Urinary bladder (tissue), 4 donors: ENCODE measurements at places on chromosomes 13 and 19. TPM values are rescaled to one million over a fixed set of nuclear protein-coding genes. Genes with fewer than 3 reads are reported as not detected.

- DNase-seq: no peak
These were observed 14.7 kb downstream of the CDX2 start for GRCh38 chr13:27954406-27954851.

DNA sequence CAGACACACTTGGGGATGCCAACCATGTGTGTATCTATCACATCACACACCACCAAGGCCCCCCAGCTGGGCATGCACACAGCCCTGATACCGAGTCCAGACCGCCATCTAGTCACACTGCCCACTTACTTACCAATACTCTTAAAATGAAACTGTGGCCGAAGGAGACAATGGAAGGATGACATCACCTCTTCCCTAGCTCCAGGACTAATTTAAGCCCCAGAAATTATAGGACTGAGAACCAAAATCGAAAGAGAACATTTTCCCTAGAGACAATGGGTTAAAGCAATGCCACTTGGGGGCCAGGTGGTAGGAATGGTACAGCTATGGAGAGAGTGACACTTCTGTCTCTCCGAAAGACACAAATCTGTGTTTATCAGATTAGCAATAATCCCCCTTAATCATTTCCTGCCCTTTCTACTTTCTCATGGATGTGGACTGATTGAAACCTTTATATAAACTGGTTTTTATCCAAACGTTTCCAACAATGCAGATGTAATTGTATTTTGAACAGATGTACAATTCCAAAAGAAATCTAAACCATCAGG lies 663 bp upstream of the GGACT start:
- no peak for DNase-seq

- DNase-seq: no peak
These were observed 18.0 kb upstream of the IGFL4 start for GRCh38 chr19:46058778-46059177.

DNA sequence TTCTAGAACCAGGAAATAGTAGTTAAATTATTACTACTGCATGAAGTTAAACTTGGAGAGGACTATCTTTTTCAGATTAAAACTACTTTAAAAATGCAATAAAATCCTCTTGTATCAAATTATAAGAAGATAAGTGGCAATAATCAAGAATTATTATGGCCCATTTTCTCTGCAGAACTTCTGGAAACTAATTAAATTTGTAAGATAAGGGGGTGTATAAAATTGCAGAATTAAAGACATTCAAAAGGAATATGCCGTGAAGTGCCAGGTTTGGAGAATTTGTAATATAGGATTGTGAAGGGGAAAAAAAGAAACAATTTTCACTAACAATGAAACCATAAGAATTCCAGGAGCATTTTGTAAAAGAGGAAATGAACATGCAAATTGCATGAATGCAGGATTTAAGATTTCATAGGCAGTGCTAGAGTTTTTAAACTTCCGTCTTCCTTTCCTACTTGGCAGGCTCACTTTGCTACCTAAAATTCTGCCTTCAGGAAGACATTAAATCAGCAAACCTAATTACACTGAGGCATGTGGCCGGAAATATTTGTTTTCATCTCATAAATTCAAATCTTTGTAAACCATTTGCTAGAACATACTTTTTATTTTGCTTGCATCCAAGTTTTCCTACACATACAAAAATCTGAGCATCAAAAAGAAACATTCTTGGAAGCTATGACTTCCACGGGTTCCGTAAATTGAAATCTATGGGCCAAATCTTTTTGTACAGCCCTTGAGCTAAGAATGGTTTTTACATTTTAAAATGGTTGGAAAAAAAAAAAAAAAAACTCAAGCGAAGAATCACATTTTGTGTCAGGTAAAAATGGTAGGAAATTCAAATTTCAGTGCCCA lies 166.9 kb downstream of the DCLK1 start:
- no peak for DNase-seq

DNA sequence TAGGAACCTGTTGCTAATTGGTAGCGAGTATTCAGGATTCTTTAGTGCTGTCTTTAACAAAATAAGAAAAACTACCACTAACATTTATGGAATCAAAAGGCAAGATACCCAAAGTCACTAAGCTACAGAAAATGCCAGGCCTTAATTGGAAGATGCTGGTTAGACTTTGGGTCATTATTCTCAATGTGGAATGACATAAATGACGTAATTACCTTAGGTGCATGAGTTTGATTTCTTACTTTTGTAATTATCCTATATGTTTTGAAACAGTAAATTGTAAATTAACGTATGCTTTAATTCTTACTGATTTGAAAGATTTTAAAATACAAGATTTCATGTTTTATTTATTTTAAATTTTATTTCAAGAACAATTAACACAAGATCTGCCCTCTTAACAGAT lies 25.0 kb downstream of the SGCG start:
- DNase-seq: no peak

- DNase-seq: no peak
These were observed 2.8 kb upstream of the DMPK start for GRCh38 chr19:45785097-45785496.

GRCh38 chr13:29270271-29270985 lies 325.1 kb downstream of the SLC7A1 start:
- no peak for DNase-seq

GRCh38 chr19:46296202-46296480 lies 701 bp upstream of the HIF3A start:
- DNase-seq: no peak

DNA sequence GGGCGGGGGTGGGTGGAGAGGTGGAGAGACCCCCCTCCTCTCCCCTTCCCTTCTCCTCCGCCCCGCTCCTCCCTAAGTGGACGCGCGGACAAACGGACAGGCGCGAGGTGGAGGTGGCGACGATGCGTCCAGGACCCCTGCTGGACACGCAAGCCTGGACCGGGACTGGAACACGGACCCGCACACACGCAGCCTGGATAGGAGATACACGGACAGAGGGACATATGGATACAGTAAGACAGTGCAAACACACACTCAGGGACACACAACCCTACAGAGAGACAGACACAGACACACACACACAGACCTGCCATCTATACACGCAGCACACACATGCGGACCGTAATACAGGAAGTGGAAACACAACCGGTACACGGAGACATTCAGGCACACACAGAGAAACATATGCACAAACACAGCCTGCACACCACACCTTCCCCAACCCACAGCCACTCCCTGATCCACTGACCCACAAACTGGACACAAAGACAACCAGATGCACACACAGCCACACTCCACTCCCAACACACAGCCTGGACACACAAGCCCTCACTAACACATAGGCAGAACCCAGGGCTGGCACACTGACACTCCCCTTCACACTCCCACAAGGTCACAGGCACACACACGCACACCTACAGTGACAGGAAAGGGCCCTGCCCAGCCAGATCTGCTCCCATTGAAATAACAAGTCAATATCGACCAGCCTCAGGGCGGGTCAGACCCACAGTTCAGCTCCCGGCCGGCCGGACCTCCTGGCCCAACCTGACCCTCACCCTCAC lies 696 bp upstream of the ERFL start:
- DNase-seq: no peak

- no peak for DNase-seq
These were observed at the start of gene SIGLEC6 for GRCh38 chr19:51531349-51532315. Gene SIGLEC6, minus strand, starts transcription at chr19:51531670. Its CDS starts 22 bp downstream, at chr19:51531648.

GRCh38 chr19:43499042-43499441 lies 5.5 kb downstream of the PHLDB3 start:
- no peak for DNase-seq

DNA sequence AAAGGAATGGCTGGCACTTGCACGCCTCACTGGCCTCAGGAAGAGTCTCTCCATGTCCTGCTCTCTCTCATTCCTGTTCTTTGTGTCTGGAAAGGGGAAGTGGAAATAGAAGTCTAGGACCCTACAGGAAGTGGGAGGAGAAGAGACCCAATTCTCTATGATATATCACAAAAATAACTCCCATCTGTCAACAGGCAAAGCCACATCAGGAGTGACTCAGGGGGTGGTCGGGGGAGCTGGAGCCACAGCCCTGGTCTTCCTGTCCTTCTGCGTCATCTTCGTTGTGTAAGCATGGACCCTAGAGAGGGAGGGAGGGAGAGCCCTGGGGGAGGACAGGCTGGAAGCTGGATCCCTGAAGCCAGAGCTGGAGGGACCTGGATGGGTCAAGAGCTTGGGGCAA lies 3.0 kb downstream of the SIGLEC9 start:
- DNase-seq: no peak

Gene RDH8
- total RNA-seq: not detected

Gene ZNF841
- 62.0 TPM for total RNA-seq

Gene CEACAM3
- total RNA-seq: not detected

Gene RNF113B
- not detected for total RNA-seq

Gene SELENOV
- 0.37 TPM for total RNA-seq

Gene LILRA1
- 0.26 TPM for total RNA-seq

Gene ZNF606
- total RNA-seq: 35.4 TPM
